ENCODE measurements at places on chromosomes 12 and 14.

DNA sequence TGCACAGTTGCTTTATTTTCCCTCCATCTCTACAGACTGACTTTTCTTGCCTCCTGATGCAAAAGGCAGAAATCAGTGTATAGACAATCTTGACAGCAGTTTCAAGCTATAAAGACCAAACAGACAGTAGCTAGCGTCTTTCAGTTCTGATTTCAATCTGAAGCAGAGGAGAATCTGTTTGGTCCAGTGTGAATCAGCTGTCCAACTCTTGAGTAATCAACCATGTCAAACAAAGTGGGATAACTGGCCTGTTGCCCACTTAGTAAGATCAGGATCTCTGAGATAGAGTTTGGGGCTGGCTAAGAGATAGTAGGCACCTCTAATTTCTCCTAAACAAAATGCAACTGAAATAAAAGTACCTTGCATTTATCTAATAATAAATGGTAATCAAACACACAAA lies 797.4 kb upstream of the FBXO33 start:
- no peak for DNase-seq

DNA sequence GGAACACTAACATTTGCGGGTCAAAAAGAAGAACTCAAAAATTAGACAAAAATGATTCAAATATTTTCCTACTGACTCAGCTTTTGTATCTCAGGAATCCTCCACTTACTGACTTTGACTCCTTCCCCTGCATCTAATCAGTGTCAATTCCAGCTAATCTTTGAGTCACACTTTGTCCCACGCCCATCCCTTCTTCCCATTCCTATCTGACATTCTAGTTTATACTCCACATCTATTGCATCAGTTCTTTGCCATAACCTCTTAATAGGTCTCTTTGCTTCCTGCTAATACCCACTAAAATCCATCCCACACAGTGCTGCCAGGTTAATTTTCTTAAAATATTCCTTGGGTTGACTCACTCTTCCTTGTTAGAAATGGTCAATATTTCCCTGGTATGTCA lies 19.1 kb downstream of the BBS10 start:
- no peak for DNase-seq

- DNase-seq: no peak
Measured at GRCh38 chr12:106308611-106309010, 6.1 kb downstream of the TCP11L2 start.

- no peak for DNase-seq
Measured at GRCh38 chr14:105005929-105006830, 14.7 kb downstream of the CDCA4 start.

- DNase-seq: no peak
Measured at GRCh38 chr12:2173971-2174370, 121.2 kb downstream of the CACNA1C start.

DNA sequence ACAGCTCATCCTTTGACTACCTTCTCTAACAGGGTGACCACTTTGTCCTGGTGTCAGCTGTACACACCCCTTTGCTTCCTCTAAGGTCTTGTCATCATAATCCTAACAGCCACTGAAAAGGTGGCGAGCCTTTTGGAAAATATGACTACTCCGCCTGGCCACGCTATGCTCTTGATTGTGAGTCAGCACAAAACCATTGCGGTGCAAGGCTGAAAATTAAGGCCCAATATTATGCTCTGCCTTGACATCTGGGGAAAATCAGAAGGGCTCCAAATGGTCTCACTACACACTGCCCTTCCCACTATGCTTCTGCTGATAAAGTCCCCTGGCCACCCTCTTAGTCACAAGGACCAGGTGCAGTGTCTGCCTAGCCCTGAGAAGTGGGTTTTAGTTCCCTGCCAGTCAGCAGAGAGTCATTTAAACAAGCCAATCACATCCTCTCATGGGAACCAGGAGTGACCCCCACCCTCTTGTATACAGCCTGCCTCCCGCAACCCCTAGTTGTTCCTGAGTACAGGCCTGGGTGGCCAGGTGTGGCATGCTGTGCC lies 34.3 kb downstream of the FGD6 start:
- DNase-seq: no peak

- peak; percentile 92 for DNase-seq
Measured at GRCh38 chr12:125185740-125186470, 120.7 kb downstream of the AACS start.

DNA sequence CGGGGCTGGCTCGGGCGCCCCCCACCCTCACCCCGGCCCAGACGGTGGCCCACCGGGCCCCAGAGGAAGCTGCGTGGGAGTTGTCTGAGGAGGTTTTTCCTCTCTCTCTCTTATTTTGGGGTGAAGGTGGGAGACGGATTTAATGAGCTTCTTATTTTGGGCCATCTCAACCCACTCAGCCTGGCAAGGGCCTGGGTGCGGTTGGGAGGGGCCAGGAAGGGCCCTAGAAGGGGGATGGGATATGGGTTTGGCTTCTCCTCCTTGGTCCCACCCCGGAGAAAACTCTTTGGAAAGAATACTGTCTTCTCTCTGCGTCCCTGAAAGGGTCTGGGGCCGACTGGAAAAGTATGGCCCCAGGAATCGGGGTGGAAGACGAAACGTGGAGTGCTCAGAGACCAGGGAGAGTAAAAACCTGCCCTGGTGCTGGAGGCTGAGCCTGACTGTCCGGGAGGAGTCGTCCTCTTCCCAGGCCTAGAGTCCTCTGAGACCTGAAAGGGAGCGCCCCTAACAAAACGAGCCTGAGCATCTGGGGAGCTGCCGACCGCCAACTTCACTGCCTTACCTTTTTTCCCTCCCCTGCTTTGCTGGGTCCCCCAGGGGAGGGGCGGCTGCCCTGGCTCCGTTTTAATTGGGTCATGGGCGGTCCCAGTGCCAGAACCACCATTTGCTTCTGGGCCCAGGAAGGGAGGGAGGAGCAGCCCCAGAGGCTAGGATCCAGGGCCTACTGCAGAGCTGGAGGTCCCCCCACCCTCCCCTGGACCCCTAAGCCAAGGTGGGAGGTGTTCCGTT lies 1.6 kb downstream of the MMP14 start:
- no peak for DNase-seq

DNA sequence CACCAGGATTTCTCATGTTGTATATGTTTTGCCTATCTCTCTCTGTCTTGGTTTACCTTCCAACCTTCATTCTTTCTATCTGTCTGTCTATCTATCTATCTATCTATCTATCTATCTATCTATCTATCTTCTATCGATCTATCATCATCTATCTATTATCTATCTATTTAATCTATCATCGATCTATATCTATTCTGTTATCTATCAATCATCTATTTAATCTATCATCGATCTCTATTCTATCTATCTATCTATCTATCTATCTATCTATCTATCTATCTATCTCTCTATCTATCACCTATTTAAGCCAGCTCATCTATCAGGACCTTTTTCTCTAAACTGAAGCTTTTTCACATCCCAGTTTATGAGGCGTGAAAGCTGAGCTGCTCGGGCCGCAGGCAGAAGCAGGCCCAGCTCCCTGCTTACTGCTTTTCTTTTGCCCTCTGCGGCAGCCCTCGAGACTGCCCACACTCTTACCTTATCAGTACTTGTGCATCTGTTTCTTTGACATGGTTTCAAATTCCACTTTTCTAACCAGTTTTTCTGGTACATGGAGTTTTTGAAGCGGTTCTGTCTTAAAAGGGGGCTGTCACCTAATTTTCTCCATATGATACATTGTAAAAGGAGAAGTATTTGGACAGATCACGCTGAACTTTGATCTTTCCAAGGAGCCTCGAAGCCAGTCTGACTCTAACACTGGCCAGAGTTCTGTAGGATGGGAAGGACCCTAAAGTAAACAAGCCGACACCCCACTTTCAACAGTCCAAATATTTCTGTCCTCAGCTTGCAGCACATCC lies 44.4 kb upstream of the GSG1 start:
- DNase-seq: no peak

DNA sequence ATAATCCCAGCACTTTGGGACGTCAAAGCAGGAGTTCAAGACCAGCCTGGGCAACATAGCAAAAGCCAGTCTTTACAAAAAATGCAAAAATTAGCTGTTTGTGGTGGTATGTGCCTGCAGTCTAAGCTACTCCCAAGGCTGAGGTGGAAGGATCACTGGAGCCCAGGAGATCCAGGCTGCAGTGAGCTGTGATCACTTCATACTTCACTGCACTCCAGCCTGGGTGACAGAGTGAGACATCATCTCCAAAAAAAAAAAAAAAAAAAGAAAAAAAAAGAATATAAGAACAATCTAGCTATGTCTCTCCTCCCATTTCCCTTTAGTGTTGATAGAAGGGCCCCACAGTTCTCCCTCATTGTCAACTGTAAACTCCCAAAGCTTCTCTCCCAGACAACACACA lies 3.5 kb upstream of the BCAT1 start:
- DNase-seq: no peak

- DNase-seq: no peak
Measured at GRCh38 chr12:44531320-44531971, 344.7 kb downstream of the NELL2 start.

DNA sequence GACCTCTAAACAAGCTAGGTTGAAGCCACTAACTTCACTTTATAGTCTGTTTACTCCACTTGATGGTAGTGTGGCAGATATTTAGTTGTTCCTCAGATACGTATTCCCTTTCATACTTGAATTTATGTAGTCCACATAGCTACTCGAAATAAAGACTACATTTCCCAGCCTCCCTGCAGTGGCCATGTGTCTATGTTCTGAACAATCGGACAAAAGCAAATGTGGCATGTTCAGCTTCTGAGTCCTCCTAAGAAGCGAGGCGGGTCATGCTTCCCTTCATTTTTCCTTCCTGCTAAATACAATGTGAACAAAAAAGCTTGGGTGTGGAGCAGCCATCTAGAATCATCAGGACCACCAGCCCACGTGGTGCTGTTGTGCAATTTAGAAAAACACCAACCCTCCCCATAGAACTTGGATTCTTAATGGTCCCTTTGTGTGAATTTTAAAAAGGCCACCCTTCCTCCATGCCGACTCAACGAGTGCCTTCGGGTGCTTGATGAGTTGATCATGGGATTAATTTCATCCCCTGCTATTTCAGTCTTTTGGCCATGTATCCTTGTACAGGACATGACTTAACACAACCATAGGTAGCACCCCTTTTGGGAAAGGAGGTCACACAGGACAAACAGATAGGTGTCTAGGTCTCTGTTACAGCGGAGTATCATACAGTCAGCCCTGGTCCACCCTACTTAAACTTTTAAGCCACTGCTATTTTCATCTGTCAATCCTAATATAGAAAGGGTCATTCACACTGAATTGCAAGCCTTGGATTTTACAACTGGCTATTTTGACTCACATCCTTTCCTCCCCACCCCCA lies 60.7 kb downstream of the ZFC3H1 start:
- DNase-seq: no peak

GRCh38 chr14:92907316-92907911 lies 15.5 kb upstream of the CHGA start:
- DNase-seq: no peak

DNA sequence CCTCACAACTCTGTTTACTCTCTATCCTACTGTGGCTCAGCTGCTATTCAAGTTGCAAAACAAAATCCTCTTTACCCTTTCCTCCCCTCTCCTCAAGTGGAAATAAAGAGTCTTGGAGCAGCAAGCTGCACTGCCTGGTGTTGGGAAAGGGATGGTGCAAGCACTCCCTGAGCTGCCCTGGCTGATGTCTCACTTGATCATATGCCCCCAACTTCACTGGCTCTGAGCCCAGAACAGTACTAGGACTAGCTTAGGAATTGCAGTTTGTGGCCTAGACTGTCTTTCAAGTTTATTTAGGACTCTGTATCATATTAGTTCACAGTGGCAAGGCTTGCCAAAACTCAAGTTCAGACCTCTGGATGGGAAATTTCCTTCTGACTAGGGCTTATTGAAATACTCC lies 1683.8 kb upstream of the SEL1L start:
- DNase-seq: no peak

- no peak for DNase-seq
Measured at GRCh38 chr12:109232731-109233130, 76.4 kb downstream of the FOXN4 start.

GRCh38 chr12:121620333-121620891 lies 5.9 kb upstream of the ORAI1 start:
- DNase-seq: no peak

DNA sequence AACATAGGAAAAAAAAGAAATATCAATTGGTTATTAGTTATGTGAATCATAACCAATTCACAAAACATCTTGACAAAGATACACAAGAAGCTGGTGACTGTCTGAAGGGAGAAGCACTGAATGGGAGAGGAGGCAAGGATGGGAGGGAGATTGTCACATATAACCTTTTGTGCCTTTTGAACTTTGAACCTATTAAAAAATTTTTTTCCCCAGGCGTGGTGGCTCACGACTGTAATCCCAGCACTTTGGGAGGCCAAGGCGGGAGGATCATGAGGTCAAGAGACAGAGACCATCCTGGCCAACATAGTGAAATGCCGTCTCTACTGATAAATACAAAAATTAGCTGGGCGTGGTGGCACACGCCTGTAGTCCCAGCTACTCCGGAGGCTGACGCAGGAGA lies 12.6 kb downstream of the DYNLL1 start:
- DNase-seq: no peak

GRCh38 chr12:53677016-53677799 lies 1.3 kb upstream of the ATP5MC2 start:
- DNase-seq: no peak

GRCh38 chr12:46531059-46531785 lies 158.6 kb upstream of the SLC38A2 start:
- no peak for DNase-seq

GRCh38 chr14:40850191-40850590 lies 756.5 kb upstream of the LRFN5 start:
- no peak for DNase-seq

DNA sequence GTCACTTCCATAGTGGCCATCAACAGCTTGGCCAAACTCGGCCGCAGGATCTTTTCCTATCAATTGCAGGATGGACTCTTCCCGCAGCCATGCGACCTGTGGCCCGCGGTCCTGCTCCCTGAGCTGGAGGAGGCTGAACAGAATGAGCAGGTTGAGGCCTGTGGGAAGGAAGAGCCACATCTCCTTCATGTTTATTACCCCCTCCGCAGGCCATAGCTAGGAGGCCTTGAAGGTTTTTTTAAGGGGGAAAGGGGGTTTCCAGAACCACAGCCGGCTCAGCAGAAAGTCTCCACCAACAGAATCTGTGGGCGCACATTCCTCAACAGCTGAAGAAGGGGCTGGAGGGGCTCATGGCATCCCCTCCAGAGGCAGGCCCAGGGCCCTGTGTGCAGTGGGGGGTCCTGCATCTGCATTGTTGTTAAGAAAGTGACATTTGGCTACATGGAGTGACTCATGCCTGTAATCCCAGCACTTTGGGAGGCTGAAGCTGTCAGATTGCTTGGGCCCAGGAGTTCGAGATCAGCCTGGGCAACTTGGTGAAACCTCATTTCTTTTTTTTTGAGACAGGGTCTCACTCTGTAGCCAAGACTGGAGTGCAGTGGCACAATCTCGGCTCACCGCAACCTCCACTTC lies 25.2 kb upstream of the PPP1R13B start:
- DNase-seq: no peak

- no peak for DNase-seq
Measured at GRCh38 chr14:56073799-56074198, 44.4 kb upstream of the PELI2 start.
